ENCODE measurements at places on chromosomes 3 and 15.

- no peak for DNase-seq
Measured at GRCh38 chr3:9142362-9142761, 107.1 kb downstream of the SRGAP3 start.

DNA sequence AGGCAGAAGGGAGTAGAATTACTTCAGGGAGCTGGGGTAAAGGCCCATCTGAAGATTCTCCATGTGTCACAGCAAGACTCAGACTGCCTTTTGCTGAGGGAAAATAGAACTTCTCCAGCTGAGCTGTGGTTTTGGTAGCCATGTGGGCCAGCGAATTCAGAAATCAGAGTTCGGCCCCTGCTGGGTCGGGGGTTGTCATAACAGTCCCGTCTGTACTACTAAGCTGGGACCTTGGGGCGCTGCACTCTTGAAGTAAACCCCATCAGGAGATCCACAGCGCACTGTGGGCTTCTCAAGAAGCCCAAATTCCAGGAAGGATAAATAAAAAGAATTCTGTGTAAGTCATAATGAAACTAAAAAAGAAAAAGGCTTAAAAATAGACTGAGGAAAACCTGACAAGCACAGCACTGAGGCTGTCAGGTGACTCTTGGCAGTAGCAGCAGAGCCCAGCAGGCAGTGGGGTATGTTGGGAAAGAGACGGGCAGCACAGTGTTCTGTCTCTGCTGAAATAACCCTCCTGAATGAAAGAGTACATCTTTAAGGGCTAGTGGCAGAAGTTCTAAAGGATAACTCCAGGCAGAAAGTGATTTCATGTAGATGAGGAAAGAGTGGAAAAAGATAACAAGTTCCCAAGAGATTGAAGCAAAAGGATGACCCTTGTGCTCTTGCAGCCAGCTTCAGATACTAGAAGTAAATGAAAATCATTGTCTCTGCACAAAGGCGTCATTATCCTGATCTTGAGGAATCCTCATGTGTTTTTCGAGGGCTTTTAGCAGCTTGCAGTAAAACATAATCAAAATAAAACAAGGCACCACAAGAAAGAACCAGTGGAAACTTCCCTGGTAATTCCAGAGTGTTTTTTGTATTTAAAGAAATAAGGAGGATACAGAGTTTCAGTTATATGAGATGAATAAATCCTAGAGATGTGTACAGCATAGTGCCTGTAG is 74.5 kb downstream of the RAB7A start:
- DNase-seq: no peak

GRCh38 chr3:175159202-175159601 is 300.1 kb downstream of the NAALADL2 start:
- DNase-seq: no peak

GRCh38 chr15:77224352-77224751 is 153.4 kb upstream of the TSPAN3 start:
- no peak for DNase-seq

DNA sequence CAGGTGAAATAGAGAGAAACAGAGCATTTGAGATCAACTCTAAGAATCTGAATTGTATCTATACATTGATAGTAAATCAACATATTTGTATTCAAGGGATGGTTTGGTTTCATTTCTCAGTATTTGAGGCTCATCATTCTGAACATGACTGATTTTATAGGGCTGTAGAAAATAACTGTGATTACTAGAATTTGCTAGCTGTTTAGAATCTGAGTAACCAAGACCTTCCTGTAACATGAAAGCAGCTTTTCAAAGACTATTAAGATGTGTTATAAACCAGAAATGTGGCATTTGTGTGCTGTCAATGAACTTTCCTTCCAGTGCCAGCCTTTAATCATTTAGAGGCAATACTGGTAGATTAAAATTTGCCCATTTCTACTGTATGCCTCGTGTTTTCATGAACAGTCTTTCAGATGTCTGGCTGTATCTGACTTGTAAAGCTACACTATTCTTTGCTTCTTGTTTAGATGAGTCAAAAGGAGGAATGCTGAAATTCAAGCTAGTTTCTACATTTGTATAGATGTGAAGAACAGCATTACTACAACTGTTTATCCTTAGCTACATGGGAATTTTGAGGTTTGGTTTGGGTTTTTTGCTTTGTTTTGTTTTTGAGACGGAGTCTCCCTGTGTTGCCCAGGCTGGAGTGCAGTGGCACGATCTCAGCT is 137.3 kb upstream of the BHLHE40 start:
- no peak for DNase-seq

DNA sequence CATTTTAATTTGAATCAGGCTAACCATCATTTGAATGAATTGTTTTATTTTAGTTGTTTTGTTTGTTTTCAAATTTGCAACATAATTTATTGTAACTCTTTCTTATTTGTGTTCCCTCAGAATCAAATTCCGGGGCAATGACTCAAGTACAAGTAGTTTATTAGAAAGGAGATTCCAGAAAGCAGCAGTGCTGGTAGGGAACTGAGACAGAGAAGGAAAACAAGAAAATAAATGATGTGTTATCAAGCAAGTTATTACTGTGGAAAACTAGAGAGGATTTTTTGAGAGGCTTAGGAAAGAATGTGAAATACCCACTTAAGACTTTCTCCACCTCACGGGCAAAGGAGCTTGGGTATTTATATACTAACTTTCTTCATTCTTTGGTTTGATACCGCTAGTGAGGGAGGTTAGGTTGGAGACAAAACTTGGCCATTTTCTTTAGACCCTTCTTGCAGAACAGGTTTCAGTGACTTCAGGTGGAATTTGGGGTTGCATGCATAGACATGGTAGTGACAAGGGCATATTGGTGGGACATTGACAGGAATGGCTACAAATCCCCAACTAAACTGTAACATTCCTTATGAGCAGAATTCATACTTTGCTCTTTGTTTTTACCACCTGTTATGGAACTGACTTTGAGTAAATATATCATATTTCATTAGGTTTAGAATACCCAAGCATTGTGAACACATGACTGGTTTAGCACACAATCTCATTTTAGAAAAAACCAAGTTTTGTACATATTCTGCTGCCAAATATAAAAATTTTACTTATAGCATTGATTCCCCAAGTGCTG is 254.3 kb downstream of the ZBBX start:
- DNase-seq: no peak

DNA sequence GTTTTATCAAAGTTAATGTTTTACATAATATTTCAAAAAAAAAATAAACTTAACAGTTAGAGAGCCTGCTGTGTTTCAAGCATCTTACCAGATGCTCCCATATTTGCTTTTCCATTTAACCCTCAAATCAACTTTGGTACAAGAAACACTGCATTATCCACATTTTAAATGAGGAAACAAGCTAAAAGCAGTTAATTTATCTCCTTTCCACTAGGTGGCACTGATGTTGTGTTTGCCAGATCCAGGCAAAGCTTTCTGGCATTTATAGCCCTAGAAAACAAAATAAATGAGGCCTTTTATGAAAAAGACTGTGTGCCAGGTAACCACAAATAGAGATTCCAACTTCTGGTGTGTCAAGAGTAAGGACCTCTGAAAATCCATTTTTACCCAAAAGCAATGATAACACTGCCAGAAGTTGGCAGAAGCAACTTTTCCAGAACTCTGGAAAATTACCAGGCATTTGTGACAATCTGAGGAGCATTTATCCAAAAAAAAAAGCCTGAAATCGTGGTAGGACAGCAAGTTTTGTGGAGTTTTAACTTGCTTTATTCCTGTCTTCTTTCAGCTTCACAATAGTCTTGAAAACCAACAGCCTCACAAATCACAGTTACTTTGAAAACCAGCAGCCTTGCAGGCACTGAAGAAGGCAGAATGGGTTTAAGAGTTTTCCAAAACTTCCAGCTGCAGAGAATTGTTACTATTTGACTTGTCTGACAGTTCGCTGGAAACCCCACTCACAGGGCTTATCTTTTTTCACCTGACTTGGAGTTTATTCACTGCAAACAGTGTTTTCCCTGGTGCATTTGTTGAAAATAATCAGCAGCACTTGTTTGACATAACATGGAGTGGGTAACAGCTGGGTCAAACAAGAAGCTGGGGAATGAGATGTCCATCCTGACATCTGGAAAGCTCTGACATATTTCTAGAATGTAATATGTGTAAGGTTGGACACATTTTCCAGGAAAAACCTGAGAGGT is 9.2 kb downstream of the FAM162A start:
- DNase-seq: no peak

GRCh38 chr3:66037986-66038369 is 740 bp downstream of the MAGI1 start:
- no peak for DNase-seq

GRCh38 chr3:129624347-129625071 is 18.0 kb upstream of the PLXND1 start:
- no peak for DNase-seq

GRCh38 chr3:129989414-129989813 is 14.9 kb downstream of the TRH start:
- DNase-seq: no peak

DNA sequence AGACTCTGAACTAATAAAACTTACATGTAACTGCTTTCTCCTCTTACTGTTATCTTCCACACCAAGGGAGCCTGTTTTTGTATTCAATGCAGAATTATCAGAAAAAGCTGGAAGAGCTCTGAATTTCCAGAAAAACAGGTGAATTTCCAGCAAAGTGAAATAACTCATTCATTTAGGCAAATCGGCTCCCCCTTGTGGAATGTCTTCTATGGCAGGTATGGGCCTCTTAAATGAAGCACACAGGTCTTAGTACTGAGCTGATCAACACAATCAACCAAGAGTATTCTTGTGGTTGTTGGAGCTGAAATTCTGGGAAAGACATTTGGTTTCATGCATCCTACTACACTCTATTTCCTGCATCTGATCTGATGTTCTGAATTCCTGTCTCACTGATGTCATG is 31.0 kb upstream of the PTPRG start:
- DNase-seq: no peak

GRCh38 chr3:177051411-177051810 is 145.9 kb downstream of the TBL1XR1 start:
- no peak for DNase-seq

GRCh38 chr15:83919319-83919830 is 265.5 kb downstream of the ADAMTSL3 start:
- peak; percentile 24 for DNase-seq

GRCh38 chr15:67607959-67608637 is 65.6 kb downstream of the MAP2K5 start:
- no peak for DNase-seq

GRCh38 chr3:195859061-195859845 is 47.5 kb upstream of the MUC4 start:
- peak; percentile 32 for DNase-seq

- DNase-seq: peak; percentile 41
Measured at GRCh38 chr3:183555541-183556081, at the start of gene KLHL6. Gene KLHL6 (minus strand): TSS chr3:183555706. CDS start chr3:183555653, 53 bp downstream.

GRCh38 chr3:129481766-129482332 is 41.8 kb downstream of the IFT122 start:
- DNase-seq: no peak

DNA sequence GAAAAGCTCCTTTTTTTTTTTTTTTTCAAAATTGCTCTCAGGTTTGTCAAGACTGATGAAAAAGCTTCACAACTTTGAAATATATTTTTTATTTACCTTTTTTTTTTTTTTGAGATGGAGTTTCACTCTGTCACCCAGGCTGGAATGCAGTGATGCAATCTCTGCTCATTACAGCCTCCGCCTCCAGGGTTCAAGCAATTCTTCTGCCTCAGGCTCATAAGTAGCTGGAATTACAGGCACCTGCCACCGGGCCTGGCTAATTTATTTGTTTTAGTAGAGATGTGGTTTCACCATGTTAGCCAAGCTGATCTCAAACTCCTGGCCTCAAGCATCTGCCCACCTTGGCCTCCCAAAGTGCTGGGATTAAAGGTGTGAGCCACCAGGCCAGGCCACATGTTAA is 1515.0 kb downstream of the OTOL1 start:
- DNase-seq: no peak

- no peak for DNase-seq
Measured at GRCh38 chr3:126375835-126376331, 18.7 kb upstream of the KLF15 start.

- DNase-seq: no peak
Measured at GRCh38 chr3:12822725-12823373, 18.5 kb downstream of the RPL32 start.

DNA sequence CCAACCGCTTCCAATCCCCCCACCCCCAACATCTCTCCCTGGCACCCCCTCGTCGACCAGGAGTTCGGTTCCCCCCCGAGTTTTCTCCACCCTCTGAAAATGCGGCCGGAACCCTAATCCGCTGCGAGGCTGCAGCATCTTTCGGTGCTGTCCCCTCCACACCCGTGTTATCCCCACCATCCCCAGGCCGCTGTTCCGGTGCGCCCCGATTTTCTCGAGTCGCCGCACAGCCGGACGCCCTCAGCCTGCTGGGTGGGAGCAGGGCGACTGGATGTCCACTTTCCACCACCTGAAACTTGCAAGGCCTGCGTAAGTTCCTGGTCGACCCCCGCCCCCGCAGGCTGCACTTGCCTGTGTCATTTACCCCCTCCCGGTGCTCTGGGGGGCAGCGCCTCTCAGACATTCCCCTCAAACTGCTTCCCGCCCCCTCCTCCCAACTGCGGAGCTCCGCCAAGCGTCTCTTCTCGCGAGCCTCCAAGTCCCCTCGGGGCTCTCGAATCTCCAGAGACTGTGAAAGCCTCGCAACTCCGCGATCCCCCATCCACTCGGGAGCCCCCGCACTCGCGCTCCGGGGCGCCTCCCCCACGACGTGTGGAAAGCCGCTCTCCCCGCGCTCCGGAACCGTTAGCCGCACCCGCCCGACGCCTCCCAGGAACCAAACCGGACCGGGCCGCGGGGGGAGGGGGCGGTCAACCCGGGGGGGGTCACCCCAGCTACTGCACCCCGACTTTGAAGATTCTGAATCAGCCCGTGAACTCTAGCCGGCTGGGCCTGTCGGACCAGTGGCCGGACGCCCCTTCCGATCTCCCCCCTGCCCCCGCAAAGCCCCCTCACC is 566 bp downstream of the ETV5 start:
- DNase-seq: no peak

- DNase-seq: no peak
Measured at GRCh38 chr15:37096558-37097143, 3.7 kb downstream of the MEIS2 start.

- DNase-seq: no peak
Measured at GRCh38 chr3:172159962-172160538, 120.7 kb downstream of the FNDC3B start.

GRCh38 chr15:46126581-46126980 is 491.8 kb downstream of the SQOR start:
- no peak for DNase-seq

Data from stimulated activated CD8-positive, alpha-beta memory T cell treated with anti-CD3 and anti-CD28 coated beads, Interleukin-7, amount 100 ng/mL, for 48 hours (primary cell).